Stimulated activated CD4-positive, alpha-beta T cell treated with anti-CD3 and anti-CD28 coated beads, Interleukin-15, amount 100 ng/mL, for 48 hours (primary cell): ENCODE measurements at places on chromosomes 7 and 10.

GRCh38 chr7:157458254-157458633 is 121.4 kb downstream of the DNAJB6 start:
- DNase-seq = no peak

DNA sequence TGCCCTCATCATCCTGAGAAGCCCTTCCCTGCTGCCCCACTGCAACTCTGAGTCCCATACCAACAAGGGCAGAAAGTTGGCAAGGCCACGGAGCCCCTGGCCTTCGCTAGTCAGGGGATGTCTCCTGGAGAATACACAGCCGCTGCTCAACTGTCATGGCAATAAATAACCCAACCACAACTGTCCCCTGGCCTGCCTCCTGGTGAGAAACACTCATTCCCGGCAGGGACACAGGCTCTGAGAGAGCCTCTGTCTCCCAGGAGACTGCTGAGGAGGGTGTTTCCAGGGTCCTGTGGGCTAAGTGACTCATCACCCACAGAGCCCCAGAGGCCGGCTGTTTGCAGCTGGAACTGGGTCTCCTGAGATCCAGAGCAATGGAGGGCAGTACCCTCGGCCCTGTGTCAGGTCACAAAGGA is 354.1 kb downstream of the TNS3 start:
- no peak for DNase-seq

DNA sequence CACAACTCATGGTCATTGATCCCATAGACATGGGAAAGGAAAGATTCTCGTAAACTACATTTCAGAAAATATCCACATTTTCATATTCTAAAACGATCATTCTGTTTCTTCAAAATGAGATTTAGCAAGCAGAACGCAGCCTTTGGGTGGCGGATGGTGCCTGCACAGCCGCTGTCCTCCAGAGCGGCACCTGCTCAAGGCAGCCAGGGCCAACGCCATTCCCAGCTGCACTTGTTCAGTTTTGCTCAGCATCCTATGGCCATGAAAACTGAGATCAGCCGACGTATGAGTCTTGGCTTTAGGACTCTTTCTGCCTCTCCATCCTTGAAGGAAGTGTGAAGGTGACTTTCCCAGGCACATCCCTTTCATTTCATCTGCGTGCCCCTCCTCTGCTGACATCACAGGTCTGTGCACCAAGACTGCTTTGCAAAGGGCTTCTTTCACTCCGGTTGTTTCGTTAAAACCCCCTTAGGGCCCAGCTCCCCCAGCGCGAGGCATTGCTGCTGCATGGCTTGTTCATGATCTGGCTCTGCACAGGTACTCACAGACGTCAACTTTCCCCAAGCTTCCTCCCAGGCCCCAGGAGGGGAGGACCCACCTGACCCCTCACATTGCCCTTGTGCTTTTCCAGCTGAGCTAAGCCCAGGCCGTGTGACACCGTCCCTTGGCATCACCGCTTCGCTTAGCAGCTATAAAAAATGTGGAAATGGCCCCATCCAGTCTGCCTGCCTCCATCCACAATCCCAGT is 37.2 kb downstream of the TCERG1L start:
- DNase-seq = no peak

- DNase-seq = no peak
These were observed 887.6 kb downstream of the NRG3 start for GRCh38 chr10:82762641-82763040.

DNA sequence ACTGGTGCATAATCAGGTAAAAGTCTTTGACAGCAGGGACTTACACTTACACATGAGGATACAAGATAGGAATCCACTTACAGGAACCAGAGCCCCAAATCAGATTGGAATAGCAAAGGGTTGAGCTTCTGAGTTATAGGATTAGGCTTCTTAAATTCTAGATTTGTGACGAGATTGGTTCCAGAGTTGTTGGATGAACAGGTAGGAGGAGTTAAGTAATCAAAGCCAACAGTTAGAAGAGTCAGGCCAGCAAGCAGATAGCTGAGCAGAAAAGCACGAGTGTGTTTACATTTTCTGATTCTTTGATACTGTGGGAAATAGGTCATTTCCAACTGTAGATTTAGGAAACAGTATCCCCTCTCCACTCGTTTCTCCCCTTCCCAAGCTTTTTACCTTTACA is 167.0 kb downstream of the MDFIC start:
- no peak for DNase-seq

DNA sequence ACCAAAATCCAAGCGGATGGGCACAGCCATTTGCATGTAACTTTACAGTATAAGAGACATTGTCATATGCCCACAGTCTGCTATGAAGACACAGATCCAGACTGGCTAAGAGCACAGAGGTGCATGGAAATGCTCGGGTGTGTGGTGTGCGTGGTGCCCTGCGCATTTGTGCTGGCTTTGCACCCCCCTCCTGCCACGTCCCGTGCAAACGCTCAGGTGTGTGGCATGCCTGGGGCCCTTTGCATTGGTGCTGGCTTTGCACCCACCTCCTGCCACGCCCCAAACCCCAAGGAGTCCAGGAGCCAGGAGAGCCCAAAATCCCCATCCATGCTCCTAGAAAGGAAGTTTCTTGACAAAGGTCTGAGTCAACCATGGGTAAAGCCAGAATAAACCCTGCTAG is 306.2 kb downstream of the PTPRN2 start:
- no peak for DNase-seq

GRCh38 chr10:107814865-107815487 is 650.5 kb upstream of the SORCS1 start:
- DNase-seq = no peak

GRCh38 chr10:30963992-30964930 is 67.4 kb downstream of the ZNF438 start:
- DNase-seq = no peak

GRCh38 chr7:39582536-39582935 is 16.3 kb downstream of the YAE1 start:
- DNase-seq = no peak

GRCh38 chr10:15843695-15844094 is 16.6 kb downstream of the MINDY3 start:
- DNase-seq = no peak

DNA sequence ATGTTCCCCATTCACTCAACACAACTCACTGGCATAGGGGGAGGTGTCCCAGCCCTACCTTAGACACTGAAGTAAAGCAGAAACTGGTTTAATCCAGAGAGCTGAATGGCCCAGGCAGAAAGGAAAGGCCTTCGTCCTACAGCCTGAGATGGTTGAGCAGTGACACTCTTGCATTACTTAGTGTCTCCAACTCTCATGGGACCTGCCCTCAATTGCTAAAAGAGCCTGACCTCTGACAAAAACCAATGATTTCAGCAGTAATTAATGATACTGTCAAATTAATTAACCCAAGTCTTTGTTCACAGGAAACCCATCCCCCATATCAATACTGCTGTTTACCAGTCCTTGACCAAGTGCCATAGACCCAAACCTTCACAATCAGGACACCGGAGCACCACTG is 48.6 kb downstream of the ICA1 start:
- no peak for DNase-seq

- DNase-seq = no peak
These were observed 444.7 kb downstream of the IPMK start for GRCh38 chr10:57822965-57823364.
